ENCODE measurements at places on chromosomes 2 and 18.

- DNase-seq: no peak
Observed at GRCh38 chr18:8400193-8400752, 209.0 kb upstream of the RAB12 start.

DNA sequence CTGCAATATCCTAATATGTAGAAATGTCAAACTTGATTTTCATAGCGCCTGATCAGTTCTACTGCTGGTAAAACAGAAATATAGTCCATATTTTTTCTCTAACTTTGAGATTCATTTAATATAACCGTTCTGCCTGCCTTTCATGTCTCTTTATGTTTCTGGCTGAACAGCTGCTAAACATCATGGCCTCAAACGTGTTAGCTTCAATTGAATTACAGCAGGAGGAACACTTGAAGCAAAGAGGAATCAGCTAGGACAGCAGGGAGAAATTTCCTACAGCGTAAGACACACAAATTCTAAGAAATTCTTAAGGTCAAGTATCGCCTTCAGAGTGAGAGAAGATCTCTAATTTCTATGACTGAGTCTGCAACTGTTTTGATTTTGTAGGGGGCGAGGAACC, 433.2 kb downstream of the FBXO15 start:
- DNase-seq: no peak

DNA sequence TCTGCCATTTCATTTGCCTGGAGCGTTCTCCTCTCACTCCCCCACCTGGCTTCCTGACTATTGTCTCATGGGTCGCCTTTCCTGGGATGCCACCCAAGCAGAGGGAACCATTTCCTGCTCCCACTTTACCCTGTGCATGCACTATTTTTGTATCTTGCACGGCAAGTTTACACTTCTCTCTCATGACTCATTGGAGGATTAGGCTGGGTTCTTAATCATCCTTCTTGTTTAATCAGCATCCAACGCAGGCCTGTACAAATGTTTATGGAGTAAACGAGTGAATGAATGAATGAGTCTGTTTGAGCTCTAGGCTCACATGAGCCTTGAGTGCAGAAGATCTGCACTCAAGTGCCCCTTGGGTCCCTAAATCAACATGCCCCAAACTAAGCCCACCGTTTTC, 3.8 kb upstream of the ARHGAP25 start:
- no peak for DNase-seq

DNA sequence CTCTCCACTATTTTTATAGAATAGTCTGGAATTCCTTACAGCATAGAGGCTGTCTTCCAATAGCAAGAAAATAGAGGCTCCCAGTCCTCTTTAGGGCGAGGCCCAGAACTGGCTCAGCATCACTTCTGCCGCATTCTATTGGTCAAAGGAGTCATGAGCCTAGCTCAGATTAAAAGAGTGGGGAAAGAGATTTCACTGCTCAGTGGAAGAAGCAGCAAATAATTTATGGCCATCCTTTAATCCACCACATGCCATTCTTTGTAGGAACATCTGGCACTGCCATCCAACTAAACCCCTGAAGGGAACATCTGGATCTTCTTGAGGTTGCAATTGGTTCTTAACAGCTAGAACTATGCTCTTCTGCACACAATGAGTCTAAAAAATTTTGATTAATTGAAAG, 43.4 kb upstream of the NEUROD1 start:
- no peak for DNase-seq

DNA sequence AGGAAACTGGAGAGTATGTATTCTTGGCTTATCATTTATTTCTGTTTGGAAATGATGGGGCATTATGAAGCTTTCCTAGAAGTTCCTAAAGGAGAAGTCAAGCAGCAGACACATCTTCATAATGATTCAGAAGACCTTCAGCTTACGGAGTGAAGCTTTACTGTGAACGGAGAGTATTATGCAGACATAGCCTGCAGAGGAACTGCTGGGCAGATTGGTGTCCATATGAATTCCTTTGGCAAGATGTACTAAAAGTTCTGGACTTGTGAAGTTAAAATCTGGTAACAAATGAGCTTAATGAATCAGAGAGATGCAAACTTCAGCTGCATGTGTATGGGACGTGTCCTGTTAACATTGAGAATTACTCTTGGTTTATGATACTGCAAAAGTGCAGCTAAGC, 60.1 kb downstream of the NABP1 start:
- no peak for DNase-seq

GRCh38 chr2:173990970-173991819, 26.0 kb upstream of the SP3 start:
- no peak for DNase-seq

GRCh38 chr2:38836791-38837190, 38.9 kb downstream of the DHX57 start:
- no peak for DNase-seq

GRCh38 chr2:29657674-29658073, 263.7 kb downstream of the ALK start:
- no peak for DNase-seq

- no peak for DNase-seq
Observed at GRCh38 chr2:37645362-37645761, 26.1 kb downstream of the CDC42EP3 start.

DNA sequence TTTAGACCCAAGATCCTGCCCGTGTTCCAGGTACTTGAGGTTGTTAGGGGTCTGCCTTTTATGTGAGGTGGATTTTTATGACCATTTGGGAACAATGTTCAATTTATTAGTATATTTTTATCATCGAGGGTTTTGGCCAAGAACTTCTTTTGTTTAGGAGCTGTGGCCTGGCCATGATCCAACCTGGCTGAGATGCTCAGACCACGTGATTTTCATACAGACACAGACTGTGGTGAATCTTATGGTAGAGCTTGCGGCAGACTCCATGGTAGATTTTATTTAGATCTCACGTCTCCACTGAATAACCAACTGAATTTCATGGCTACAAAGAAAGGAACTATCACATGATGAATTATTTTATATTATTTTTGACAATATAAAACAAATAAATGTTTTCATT, 405.5 kb upstream of the VWC2L start:
- no peak for DNase-seq
